ENCODE measurements at places on chromosomes 1 and 21. TPM values are rescaled to one million over a fixed set of nuclear protein-coding genes. Genes with fewer than 3 reads are reported as not detected.

ORC1 gene
- 19.2 TPM for total RNA-seq

OLFML3 gene
- 0.36 TPM for total RNA-seq

SERTAD4 gene
- 2.7 TPM for total RNA-seq

PCBP3 gene
- total RNA-seq: 0.40 TPM

Data from thoracic aorta endothelial cell (primary cell).